ENCODE measurements at places on chromosomes 6 and 20. TPM values are rescaled to one million over a fixed set of nuclear protein-coding genes. Genes with fewer than 3 reads are reported as not detected.

GPLD1 gene
- total RNA-seq = 10.2 TPM

SOX18 gene
- 3.7 TPM for total RNA-seq

DNA sequence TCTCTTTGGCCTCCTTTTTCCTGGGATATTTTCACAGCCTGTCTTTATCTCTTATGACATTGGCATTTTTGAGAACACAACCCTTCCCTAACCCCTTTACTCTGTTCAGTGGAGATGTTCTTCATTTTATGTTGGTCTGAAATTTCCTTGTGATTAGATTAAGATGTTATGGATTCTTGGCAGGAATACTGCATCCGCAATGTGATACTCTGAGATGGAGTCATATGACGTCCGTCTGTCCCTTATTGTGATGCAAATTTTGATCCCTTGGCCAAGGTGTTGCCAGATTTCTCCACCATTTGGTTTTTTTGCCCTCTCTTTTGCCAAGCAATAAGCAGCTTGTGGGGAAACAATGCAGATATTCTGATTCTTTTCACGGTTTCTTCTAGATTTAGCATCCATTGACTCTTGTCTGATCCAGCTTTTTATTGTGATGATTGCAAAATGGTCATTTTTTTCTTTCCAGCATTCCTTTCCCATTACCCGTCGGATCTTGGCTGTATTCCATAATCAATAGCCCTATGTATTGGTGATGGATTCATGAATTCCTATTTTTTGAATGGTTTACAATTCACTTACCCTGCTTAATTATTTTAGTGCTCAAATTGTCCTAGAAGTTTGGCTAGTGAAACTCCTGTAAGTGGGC lies 85.1 kb downstream of the NCOA3 start:
- peak; percentile 38 for DNase-seq

DNA sequence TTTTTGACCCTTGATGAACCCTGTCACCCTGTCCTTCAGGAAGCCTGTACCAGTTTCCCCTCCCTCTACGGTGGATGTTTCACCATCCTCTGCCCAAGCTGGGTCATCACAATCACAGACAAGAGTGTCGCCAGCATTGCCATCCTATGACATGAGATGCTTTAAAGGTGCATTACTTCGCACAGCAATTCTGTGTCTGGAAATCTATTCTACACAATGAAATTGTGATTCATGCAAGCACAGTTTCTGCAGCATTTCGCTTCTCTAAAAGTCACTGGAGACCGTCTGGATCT lies 2.5 kb upstream of the ULBP2 start:
- no peak for DNase-seq

GRCh38 chr20:48886194-48886593 lies 35.3 kb upstream of the ARFGEF2 start:
- no peak for DNase-seq

All from skin of body (tissue), 3 donors.